ENCODE measurements at places on chromosomes 16 and 17.

DNA sequence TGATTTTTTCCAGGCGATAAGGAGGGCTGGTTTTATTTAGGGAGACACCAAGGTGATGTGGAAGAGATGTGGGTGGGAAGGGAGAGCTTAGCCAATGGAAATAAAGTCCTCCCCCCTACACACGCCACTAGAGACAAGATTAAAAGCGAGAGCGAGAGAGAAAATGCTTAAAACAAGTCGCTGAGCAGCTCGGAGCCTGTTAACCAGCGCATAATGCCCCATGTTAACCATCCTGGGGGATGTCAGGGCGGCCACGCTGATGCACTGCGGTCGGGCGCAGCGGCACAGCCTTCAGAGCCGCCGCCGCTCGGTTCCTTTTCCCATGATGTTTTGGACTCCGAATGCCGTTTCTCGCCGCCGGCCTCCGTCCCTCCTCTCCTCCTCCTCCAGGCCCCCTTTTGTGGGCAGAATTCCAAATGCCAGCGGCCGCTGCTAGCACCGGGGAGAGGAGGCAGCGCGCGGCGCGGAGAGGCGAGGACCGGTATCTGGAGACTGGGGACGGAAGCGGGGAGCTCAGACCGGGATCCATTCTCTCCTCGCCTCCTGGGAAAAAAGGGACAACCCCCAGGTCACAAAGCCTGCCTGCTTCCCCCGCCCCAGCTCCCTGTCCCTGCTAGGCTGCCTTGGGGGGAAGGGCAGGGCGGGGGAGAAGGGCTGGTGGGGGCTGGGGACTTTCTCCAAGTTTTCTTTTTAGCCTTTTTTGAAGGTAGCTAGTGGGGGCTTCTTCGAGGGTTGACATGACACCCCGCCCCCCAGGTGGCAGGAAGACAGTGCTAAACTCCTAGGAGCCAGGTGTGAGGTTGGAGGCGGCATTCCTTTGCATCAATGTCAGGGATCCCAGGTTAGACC, 98.1 kb upstream of the CCL2 start:
- no peak for DNase-seq

DNA sequence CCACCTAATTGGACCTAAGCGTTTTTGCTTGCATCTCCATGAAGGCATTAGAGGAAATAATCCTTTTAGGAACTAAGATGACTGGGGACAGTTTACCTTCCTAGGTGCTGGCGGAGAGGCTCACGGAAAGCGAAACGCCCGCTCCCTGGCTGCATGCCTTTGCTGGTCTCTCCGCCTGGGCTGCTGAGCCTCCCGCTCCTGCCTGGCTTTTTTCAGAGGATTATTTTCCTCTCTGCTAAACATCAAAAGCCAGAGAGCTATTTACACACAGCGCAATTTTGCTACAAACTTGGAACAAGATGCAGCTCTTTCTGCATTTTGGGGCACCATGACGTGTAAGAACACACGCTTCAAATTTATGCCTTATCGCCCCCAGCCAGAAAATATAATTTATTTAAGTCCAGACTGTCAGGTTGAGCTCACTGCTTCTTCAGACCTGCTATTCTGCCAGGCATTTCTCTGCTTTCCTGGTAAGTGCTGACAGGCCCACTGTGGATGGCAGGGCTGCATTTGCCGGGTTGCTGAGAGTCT, 124.4 kb downstream of the SPACA3 start:
- DNase-seq: no peak

- DNase-seq: no peak
These were observed 1.4 kb downstream of the ZNF624 start for GRCh38 chr17:16652252-16652651.

GRCh38 chr17:75632863-75633485, at the start of gene SMIM5:
SMIM5 (plus strand) TSS chr17:75633434; CDS start chr17:75640202, 6,768 bp downstream.
- DNase-seq: peak; percentile 98

GRCh38 chr17:75065562-75066151, 18.6 kb downstream of the KCTD2 start:
- no peak for DNase-seq

GRCh38 chr16:88697116-88697830, 8.9 kb downstream of the RNF166 start:
- no peak for DNase-seq

DNA sequence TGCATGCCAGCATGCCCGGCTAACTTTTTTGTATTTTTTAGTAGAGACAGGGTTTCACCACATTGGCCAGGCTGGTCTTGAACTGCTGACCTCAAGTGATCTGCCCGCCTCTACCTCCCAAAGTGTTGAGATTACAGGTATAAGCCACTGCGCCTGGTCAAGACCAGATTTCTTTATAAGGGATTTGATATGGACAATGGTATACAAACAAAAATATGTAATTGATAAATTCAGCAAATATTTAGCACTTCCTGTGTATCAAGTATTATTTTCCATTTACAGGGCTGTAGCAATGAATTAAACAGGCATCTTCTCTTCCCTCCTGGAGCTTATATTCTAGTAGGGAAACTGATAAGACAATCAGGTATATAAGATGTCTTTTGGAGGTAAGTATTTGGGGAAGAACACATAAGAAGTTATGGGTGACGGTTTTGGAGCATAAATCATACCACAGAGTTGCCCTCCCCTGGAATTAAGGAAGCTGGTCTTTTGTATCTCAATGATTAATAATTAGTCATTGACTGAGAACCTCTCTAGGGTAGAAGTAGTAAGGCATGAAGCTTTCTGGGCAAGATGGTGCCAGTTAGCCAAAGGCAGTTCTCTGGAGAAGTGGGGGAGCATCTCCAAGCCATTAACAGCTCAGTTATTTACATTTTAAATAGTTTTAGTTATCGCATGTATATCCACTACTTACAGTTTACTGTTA, 35.8 kb downstream of the TANC2 start:
- no peak for DNase-seq

DNA sequence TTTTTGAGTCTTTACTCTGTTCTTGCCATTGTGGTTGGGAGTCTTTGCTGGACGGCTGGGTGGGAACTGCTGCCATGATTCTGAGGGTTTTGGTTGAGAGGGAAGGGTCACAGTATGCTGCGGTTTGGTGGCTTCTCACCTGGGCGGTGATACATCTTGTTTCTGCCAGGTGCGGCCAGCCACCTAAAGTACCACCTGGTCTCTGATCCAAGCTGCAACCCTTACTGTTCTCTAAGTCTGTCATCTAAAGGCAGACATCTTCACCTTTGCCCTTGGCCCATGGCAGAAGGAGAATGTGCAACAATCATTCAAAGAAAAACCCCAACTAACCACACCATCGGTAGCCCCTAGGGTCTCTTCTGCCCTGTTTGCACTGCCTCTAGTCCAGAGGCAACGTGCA, 19.6 kb upstream of the MPO start:
- no peak for DNase-seq

GRCh38 chr17:40023590-40024292, 8.5 kb downstream of the CSF3 start:
- DNase-seq: no peak

DNA sequence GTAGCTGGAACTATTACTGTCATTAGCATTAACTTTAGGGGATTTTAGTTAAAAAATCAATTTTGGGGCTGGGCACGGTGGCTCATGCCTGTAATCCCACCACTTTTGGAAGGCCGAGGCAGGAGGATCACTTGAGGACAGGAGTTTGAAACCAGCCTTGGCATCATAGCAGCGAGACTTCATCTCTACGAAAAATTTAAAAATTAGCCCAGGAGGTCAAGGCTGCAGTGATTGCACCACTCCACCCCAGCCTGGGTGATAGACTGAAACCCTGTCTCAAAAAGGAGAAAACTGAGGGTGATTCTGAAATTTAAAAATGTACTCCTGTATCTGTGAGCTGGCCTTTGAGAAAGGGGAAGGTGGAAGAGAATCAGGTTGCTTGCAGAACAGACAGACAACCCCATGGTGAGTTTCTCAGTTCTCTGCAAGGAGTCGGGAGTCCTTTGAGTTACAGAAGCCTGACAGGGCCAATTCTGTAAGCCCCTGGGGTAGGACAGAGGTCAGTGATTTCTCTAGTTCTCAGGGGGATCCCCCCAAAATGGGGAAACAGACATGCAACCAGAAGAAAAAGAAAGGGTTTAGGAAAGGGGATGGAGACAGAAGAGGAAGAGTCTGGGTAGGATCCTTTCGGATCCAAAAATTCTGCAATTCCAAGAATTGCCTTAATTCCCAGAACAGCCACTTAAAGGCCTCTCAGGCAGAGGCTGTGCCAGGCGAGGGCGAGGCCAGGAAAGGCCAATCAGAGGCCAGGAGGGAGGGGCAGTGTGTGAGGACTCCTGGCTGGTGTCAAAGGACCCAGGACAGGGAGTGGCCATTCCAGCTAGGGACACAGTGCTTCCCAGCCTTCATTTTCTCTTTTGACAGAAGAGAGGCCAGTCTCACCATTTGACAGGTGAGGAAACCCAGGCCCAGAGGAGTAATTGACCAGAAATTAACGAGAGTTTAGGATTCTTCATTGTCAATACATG, 6.7 kb downstream of the NUPR1 start:
- DNase-seq: peak; percentile 25

GRCh38 chr16:47480410-47480809, 19.3 kb downstream of the PHKB start:
- DNase-seq: no peak

DNA sequence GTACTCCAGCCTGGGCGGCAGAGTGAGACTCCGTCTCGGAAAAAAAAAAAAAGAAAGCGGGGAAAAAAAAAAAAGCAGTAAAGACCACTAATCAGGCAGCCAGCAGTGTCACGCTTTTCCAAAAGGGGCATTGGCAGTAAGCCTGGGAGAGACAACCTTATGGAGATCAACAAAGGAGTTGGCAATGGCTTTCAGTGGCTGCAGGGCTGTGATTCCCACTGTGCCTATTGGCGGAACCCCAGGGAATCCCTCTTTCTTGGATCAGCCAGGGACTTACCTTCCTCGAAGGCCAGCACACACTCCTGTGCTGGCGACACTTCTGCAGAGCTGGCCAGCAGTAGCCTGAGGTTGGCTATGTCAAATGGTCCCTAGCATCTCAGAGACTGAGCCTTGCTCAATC, 43.2 kb upstream of the ZFHX3 start:
- DNase-seq: no peak

- DNase-seq: peak; percentile 80
These were observed 137.2 kb downstream of the SNX29 start for GRCh38 chr16:12113523-12114345.

GRCh38 chr16:52577130-52577706, 30.3 kb upstream of the TOX3 start:
- no peak for DNase-seq

- DNase-seq: no peak
These were observed 17.0 kb downstream of the MYL4 start for GRCh38 chr17:47225911-47226688.

GRCh38 chr16:31215287-31216162, 1.4 kb downstream of the PYDC1 start:
- DNase-seq: peak; percentile 89

GRCh38 chr16:57102888-57103851, 10.8 kb downstream of the CPNE2 start:
- no peak for DNase-seq

GRCh38 chr17:42591411-42591810, 13.9 kb upstream of the PSMC3IP start:
- DNase-seq: no peak

- no peak for DNase-seq
These were observed 119.0 kb upstream of the EEF2KMT start for GRCh38 chr16:5216441-5217080.

GRCh38 chr17:34553907-34554306, 25.5 kb upstream of the TMEM132E start:
- DNase-seq: no peak

DNA sequence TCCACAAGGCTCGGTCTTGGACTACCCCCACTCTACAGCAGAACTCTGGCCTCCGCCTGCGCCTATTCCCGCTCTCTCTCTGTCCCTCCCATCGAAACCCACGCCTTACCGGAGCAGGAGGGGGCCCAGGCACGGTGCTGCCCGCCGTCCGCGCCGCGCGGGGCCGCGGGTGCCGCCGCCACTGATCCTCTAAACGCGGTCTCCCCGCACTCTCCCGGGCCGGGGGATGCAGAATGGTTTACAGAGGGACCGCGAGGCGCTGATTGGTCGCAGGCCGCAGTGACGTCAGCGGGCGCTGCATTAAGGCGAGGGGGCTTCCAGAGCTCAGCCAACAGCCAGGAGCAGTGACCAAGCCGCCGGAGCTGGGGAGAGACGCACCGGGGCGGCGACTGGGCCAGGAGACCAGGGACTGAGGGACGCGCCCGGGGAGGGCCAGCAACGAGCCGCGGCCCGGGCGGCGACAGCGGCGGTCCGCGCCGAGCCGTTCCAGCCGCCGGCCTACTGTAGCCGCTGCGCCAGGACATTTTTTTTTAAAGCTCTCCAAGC, 747 bp upstream of the LHX1 start:
- no peak for DNase-seq

GRCh38 chr16:78396673-78397072, 297.2 kb downstream of the WWOX start:
- no peak for DNase-seq

DNA sequence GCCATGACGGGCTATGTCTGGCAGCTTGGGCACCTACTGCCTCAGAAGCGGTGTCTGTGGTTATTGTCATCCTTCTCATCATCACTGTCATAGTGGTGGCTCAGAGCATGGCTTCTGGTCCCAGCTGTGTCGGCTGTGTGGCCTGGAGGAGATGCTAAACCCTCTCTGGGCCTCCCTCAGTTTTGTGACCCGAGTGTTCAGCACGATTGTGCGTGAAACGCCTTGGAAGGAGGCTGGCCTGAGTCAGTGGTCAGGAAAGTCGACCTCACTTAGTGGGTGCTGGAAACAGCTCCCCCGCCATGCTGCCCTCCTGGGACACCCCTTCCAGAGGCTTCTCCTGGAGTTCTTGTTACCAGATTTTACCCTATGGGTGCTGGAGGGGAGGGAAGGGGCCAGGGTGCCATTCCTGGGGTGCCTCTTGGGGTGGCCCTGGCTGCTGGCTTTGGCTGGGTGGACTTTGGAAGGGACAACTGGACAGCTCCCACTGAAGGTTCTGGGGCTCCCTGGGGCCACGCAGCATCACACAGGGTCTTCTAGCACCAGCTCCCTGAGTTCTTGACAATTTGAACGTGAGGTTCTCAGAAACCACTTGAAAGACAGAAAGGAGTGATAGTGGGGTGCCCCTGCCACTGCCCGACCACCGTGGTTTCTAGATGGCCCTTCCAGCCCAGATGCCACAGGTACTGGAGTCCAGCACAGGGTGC, 226.5 kb upstream of the GSE1 start:
- no peak for DNase-seq

DNA sequence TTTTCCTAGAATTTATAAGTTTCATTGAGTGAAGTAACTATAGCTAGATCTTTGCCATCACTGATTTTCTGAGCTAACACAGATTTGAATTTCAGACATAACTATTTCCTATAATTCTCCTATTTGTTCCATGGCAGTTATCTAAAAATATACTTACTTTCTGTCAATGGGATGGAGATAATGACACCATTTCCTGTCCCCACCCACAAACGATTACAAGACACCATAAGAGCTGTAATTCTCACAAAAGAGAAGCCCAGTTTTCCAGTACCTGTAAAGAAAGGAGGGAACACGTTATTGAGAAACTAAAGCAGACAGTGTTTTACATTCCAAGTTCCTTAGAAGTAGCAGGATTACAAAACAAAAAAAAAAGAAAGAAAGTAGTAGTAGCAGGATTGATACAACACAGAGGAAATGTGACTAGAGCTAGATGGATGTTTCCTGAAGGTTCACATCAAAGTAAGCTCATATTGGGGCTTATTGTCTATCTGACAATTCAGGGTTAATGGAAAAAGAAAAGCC, 110.9 kb upstream of the TOB1 start:
- no peak for DNase-seq

- DNase-seq: no peak
These were observed 4.0 kb upstream of the RPL38 start for GRCh38 chr17:74199306-74200092.
